ENCODE measurements at places on chromosomes 12 and 14.
A peak's percentile ranks its signal among the peaks of the same experiment; 100 is the strongest.

DNA sequence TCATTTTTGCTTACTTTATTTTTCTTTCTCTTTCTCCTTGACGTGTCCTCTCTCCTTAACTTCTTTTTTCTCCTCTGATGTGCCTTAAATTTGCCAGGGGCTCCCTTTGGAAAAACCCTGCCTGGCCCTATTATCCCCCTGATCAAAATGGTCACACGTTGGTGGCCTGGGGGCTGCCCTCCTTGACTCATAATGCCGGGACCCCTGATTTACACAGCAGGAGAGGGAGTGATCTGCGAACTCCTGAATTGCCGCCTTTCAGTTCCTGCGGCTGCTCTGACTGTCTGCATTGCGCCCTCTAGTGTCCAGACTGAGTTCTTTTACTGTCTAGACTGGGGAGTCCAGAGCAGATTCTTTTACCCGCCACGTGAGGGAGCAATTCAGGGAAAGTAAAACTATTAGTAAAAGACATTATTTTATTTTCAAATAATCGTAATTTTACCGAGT is 44.8 kb upstream of the GZMB start:
- peak; percentile 52 for DNase-seq

GRCh38 chr12:87953256-87953860 is 75.8 kb downstream of the C12orf50 start:
- peak; percentile 8 for DNase-seq

- no peak for DNase-seq
Measured at GRCh38 chr14:105760691-105761344, 234.4 kb downstream of the TMEM121 start.

- DNase-seq = no peak
Measured at GRCh38 chr14:100903134-100903468, 421 bp downstream of the RTL1 start.

DNA sequence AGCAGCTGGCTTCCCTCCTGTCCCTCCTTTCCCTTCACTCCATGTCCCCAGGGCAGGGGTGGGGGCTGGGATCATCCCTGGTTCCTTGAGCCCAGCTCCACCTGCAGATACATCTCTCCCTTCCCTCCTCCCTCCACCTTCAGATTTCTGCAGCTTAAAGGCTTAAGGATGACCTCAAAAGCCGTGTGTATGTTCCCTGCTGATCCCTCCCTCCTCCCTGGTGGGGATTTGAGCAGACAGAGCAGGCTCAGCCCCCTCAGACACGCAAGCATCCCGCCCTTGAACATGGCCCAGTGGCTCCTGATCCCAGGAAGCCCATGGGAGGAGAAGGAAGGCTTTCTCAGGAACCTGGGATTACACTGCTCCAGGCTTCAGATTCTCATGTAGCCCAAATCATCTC is 82.9 kb upstream of the RIN3 start:
- DNase-seq = no peak

DNA sequence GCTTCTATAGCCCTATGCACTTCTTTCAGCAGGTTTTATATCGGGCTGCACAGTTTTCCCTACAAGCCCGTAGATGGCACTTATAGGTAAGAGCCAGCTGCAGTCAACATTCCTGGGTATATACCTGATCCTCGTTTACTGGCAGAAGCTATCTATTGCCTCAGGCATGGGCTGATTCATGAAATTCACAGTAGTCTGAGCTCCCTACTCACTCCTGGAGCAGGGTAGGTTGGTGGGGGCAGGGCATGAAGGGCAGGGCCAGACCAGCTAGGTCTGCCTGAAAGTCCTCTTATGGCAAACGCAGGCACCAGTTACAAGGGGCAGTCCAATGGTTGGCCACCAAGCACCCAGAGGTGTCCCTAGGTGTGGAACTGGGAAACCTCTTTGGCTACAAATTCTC is 345.8 kb downstream of the RPS29 start:
- DNase-seq = no peak

DNA sequence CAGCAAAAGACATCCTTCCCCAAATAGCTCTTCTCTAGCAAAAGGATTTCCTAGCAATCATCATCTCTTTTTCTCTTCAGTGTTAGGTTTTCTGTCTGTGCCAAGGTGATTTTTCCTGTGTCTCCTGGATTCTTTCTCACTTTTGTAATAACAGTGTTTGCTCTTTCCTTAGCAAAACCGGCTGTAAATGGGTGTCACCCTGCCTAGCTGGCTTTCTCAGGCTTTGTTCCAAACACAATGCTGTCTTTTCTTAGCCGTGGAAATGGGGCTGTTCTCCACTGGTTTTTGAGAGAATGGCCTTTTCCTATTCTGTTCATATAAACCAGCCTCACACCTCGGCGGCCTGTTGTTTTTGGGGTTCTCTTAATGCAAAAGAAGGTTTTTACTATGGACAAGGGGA is 21.9 kb downstream of the JDP2 start:
- no peak for DNase-seq

DNA sequence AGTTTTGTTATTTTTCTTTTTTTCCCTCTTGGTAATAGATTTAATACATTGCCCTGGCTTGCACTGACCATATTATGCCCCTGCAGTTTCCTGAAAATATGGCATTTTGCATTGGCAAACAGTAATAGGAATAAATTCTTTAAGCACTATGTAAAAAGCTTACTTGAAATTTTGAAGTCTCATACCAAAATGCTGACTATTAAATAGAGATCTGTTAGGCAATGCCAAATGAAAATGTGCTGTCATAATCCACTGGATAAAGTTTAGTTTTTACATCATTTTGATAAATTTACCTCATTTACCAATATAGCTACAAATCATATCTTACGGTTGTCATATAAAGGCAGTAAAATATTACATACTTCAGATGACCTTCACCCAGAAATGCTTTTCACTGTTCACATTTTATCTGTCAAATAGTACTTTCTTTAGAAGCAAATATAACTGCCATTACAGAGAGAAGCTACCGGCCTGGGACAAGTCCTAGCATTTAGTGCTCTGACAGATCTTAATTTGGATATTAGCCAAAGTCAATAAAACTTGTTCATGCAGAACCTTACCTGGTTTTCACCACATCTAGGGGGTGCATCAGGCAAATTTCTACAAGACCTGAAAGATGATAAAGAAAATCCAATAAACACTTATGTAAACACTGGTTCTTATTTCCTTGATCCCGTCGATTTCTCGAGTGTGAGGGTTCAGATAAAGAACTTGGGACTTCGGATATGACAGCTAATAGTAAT is 212.9 kb downstream of the PAX9 start:
- no peak for DNase-seq

DNA sequence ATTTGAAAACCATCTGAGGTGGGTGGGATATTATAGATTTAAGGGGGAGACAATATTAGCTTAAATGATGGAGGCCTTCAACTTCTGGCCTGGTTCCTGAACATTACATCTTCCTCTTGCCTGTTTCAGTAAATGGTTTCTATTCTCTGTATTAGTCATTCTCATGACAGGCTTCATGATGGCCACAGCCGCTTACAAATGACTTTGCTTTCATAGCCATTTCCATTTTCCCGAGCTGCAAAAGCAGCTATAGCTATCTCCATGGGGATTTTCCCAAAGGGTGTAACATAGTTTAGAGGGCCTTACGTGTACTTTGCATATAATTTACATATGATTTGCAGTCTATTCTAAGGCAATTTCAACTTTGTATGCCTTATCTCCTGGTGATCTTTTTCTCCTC is 121.8 kb downstream of the NRXN3 start:
- no peak for DNase-seq

GRCh38 chr12:12721814-12722434 is 4.8 kb downstream of the CDKN1B start:
- no peak for DNase-seq

GRCh38 chr14:60508363-60508706 is 611 bp upstream of the SIX6 start:
- DNase-seq = no peak

- DNase-seq = no peak
Measured at GRCh38 chr12:4383304-4383865, 3.9 kb upstream of the FGF23 start.

GRCh38 chr12:31804185-31804504 is 75.3 kb upstream of the AMN1 start:
- no peak for DNase-seq

DNA sequence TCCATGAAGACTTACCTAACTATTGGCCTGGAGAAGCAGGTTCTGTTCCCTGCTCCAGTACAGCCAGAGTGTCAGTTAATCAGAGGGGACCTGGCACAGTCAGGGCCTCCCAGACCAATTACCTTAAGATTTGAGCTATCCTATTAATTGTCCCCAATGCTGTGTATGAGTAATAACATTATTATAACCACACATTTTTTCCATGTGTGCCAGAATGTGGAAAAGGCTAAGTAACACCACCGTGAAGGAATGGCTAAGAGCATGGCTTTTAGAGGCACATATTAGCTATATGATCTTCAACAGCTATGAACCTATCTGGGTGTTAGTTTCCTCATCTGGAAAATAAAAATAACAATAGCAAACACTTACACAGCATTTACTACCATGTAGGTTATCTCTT is 111.1 kb upstream of the RAP1B start:
- no peak for DNase-seq

GRCh38 chr14:43005807-43006206 is 1399.1 kb downstream of the LRFN5 start:
- no peak for DNase-seq

- no peak for DNase-seq
Measured at GRCh38 chr12:8847435-8847834, 25.0 kb downstream of the A2ML1 start.

GRCh38 chr14:77681196-77682157 is 26.3 kb downstream of the ALKBH1 start:
- no peak for DNase-seq

DNA sequence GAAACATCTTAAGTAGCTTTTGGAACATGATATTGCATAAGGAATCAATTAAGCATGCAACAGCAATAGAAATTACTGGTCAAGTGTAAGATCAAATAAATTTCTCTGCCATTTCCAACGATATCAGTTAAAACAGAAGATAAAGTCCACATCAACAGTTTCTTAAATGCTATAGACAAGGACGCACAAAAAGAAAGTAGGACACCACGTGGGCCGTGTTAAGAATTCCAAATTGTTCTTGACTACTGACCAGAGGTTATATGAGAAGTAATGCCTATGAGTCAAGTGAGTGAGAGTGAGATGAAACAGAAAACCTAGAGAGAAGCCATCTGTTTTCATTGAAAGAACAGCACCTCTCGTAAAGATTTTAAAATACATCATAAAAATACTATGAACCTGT is 318.2 kb downstream of the TMEM117 start:
- no peak for DNase-seq

GRCh38 chr14:68395604-68396003 is 397.3 kb downstream of the ZFP36L1 start:
- no peak for DNase-seq

- DNase-seq = no peak
Measured at GRCh38 chr14:99207456-99207855, 64.5 kb downstream of the BCL11B start.

- DNase-seq = no peak
Measured at GRCh38 chr12:41936333-41936732, 208.3 kb downstream of the GXYLT1 start.

GRCh38 chr14:75602503-75602902 is 24.1 kb downstream of the FLVCR2 start:
- no peak for DNase-seq

GRCh38 chr14:51424561-51425251 is 184.7 kb downstream of the TMX1 start:
- DNase-seq = no peak

DNA sequence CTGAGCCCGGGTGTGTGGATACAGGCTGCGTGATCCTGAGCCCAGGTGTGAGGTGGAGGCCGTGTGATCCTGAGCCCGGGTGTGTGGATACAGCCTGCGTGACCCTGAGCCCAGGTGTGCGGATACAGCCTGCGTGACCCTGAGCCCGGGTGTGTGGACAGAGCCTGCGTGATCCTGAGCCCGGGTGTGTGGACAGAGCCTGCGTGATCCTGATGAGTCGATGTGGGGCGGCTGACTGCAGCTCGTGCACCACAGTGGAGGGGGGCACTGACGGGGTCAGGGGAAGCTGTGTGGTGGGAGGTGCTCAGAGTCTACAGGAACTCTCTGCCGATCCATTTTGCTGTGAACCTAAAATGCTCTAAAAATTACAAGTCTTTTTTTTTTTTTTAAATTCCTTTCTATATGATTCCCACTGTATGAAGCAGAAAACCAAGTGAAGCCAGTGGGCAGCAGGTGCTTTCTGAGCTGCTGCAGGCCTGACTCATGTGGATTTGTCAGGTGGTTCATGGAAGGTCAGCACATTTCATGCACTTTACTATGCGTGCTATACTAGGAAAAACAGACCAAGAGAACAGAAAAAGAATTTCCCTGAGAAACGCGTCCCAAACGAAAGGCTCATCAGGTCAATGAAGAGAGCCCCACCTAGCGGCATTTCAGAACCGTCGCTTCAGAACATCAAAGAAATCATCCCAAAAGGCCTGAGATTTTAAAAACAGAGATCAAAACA is 19.3 kb downstream of the BRF1 start:
- DNase-seq = no peak
